Stimulated activated CD4-positive, alpha-beta T cell treated with anti-CD3 and anti-CD28 coated beads, Interleukin-4, amount 100 ng/mL, for 48 hours (primary cell): ENCODE measurements at places on chromosomes 2 and 18.

DNA sequence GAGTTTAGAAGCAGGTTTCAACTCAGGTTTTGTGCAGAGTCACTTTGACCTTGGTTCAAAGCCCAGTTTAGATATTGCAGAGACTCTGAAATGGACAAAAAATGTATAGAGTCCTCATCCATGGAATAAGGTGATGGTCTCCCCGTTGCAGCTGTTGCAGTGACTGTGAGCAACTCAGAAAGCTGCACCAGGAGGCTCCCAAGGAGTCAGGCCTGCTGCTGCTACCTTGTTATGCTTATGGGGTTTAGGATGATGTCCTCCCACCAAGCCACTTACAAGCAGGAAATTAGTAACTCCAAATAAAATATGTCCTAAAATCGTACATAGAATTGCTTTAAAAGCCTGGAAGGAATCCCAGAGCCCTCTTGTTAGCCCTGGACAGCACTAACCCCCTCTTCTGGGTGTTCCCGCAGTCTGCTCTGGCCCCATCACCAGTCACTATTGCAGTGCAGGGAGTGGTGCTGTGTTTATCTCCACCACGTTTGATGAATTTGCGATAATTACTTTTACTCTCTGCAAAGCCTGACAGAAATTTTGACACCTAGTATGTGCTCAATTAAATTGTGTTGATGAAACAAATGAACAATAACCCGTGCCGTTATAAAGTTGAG lies 189.0 kb downstream of the CNTNAP5 start:
- no peak for DNase-seq

DNA sequence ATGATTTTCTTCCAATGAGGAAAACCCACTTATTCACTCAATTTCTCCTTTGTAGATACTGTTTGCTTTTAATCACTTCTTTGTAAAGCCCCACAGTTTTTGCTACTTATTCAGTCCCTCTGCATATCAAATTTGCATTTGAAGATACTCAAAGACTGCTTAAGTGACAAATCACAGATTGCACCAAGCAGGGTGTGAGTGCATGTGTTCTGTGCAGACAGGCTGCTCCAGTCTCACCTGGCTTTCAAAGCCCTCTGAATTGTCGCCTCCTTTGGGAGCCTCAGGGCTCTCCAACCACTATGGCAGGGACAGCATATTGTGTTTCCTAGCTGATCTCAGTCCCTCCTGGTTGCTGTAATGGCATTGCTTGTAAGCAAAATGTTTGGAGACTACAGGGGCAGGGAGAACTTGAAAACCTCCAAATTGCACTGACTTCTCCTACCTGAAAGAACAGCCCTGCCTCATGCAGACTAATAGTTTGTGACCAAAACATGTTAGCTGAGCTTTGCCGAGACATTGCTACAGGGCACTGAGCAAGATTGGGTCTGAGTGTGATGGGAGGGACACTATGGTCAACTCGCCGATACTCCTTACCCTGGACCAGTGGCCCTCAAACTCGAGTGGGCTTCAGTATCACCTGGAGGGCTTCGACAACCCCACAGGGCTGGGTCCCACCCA lies 96.8 kb downstream of the POLE4 start:
- no peak for DNase-seq

- no peak for DNase-seq
Measured at GRCh38 chr2:135525786-135526185, 5.2 kb downstream of the ZRANB3 start.

DNA sequence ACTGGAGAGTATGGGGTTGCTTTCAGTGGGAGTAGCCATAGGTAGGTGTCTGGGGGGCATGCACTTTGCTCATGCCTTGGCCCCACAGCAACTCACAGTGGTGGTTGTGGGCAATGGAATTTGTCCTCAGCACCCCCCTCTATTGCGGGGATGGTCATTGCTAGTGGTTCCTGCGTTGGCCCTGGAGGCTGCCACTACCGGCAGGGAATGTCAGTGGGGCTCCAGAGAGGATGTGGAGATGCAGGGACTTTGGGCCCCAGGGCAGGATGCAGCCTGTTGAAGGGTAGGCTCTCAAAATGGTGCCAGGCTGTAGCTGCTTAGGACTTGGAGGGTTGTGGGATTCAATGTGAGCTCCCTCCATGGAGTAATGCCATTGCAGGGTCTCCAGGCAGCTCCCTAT lies 125.0 kb downstream of the XRCC5 start:
- DNase-seq: no peak

- no peak for DNase-seq
Measured at GRCh38 chr18:7157760-7158159, 40.2 kb upstream of the LAMA1 start.

DNA sequence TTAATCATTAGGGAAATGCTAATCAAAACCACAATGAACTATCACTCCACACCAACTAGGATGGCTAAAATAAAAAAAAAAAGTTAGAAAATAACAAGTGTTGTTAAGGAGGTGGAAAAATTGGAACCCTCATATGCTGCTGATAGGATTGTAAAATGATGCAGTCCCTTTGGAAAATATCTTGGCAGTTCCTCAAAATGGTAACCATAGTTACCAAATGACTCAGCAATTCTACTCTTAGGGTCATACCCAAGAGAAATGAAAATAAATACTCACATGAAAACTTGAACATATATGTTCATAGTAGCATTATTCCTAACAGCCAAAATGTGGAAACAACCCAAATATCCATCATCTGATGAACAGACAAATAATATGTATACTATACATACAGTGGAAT lies 15.7 kb upstream of the ACVR2A start:
- no peak for DNase-seq

- DNase-seq: no peak
Measured at GRCh38 chr18:76821356-76821874, 942 bp upstream of the ZNF236 start.

- DNase-seq: no peak
Measured at GRCh38 chr18:42242758-42243157, 287.7 kb downstream of the PIK3C3 start.

DNA sequence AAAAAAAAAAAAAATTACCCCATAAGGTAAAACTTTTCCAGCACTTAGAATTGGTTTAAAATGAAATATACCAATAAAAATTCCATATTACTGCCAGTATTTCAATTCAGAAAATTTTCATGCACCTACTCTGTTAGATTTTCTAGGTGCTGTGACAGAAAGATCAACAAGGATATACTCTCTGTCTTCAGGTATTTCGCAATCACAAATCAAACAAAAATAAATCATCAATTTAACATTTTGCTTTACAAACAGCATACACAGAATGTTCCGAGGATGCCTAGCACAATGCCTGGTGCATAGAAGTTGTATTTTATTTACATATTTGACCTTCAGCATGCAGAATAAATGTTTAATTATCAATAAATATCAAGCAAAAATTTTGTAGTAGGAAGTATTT lies 66.5 kb downstream of the RBBP8 start:
- no peak for DNase-seq

GRCh38 chr18:21262244-21262643 lies 20.2 kb downstream of the GREB1L start:
- DNase-seq: no peak

DNA sequence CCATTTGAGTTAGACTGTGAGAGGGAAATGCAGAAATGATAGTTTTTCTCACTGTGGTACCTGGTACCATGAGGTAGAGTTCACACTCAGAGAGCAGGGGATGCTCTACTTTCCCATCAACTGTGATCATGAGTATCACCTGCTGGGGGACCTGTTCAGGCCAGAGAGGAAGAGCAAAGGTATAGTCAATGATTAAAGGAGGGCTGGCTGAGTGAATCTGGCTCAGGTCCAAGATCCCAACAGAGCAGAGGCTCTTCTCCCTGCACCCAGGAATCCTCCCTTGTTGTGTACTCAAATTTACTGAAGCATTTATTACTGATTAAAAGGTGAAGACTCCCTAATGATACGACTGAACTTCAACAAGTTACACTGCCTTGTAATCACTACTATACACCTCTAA lies 104.6 kb upstream of the CHRNA1 start:
- DNase-seq: no peak
